Mesothelial cell of epicardium (in vitro differentiated cells): ENCODE measurements at places on chromosomes 1 and 21.

- H3K36me3 ChIP-seq, result no peaks in the 10 kb centered on the region
- H3K4me3 ChIP-seq, result no peak overlapping the region
- H3K27me3 ChIP-seq, result peaks cover 67% of the 10 kb centered on the region
- H3K27ac ChIP-seq, result no peak overlapping the region
- DNase-seq, result no peak
- H3K4me1 ChIP-seq, result no peaks in the 10 kb centered on the region
Observed at GRCh38 chr1:29372108-29372507, 135.8 kb downstream of the PTPRU start.

DNA sequence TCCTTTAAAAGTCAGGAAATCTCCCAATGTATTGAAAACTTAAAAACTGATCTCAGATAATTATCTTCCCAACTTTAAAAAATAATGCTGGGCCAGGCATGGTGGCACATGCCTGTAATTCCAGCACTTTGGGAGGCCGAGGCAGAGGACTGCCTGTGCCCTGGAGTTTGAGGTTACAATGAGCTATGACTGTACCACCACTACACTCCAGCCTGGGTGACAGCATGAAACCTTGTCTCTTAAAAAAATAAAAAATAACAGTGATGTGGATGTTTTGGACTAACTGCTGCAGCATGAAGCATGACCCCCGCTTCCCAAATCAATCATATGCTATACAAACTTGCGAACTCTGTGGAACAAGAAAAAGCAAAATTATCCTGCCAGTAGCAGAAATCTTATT lies 186.3 kb downstream of the RERE start:
- DNase-seq, result no peak
- H3K4me1 ChIP-seq, result peaks cover 58% of the 10 kb centered on the region
- no peak overlapping the region for H3K4me3 ChIP-seq
- peaks cover 4% of the 10 kb centered on the region for H3K36me3 ChIP-seq

DNA sequence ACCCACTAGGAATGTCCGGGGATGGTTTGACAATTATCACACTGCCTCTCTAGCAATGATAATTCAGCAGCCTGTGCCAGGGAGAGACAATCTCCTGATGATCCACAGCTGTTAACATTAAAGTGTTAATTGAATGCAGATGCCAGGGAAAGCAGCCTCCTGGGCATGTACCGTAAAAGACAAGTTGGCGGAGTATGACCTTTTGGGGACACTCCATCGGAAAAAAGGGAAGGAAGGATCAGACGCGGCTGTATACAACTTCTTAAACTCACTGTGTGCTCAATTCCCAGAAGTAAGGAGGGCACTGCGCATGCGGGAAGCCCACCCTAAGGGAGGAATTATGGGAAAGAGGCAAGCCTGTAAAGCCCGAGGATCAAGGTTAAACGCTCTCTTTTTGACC lies 62.6 kb downstream of the MAP3K7CL start:
- peak overlapping the region; percentile 39 for H3K4me3 ChIP-seq
- DNase-seq, result no peak
- H3K27me3 ChIP-seq, result no peaks in the 10 kb centered on the region
- H3K36me3 ChIP-seq, result no peaks in the 10 kb centered on the region
- peaks cover 16% of the 10 kb centered on the region for H3K4me1 ChIP-seq

GRCh38 chr21:35438643-35439404 lies 389.7 kb upstream of the RUNX1 start:
- H3K4me1 ChIP-seq, result peaks cover 2% of the 10 kb centered on the region
- H3K36me3 ChIP-seq, result no peaks in the 10 kb centered on the region
- no peak for DNase-seq
